Right renal cortex interstitium (tissue), 3 donors: ENCODE measurements at places on chromosomes 11 and 22.

GRCh38 chr11:121334973-121335710, 42.6 kb downstream of the SC5D start:
- DNase-seq, result no peak

- no peak for DNase-seq
Observed at GRCh38 chr11:64893194-64894069, 15.0 kb upstream of the EHD1 start.

DNA sequence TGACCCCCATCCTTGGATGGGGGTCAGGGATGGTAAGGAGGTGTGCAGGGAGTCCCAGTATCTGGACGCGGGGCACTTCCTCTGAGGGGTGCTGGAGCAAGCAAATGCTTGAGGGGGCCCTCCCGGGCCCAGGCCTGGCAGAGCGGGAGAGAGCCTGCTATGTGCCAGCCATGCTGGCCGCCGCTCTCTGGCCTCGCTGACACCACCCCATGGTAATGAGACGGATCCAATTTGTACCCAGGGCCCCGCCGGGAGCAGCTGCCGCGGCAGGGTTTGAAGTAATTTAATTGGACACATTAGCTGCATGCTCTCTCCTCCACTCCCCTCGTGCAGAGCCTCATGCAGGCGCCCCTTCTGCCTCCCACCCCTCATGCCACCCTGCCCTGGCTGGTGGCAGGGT, 6.3 kb downstream of the SYT7 start:
- no peak for DNase-seq

GRCh38 chr11:114678125-114679036, at the start of gene NXPE2:
NXPE2 (plus strand) TSS chr11:114678527; CDS start chr11:114678576, 49 bp downstream.
- no peak for DNase-seq

- no peak for DNase-seq
Observed at GRCh38 chr11:128604723-128605122, 17.4 kb upstream of the ETS1 start.

DNA sequence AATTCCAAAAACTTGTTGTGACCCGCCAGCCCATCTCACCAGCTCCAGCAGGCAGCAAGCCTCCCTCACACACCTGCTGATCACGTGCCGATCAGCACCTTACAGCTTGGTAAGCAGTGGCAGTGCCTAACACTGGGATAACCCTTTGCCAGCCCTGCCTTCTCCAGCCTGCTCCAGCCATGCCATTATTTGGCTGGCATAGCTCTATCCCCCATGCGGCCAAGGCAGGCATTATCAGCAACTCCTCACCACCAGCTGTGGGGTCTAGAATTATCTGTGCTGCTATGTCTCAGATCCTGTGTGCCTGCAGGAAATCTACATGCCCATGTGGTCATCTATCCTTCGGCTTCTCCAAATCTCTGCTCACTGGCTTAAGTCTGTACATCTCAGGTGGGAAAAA, 215.0 kb downstream of the ST3GAL4 start:
- DNase-seq, result no peak

- no peak for DNase-seq
Observed at GRCh38 chr11:116515664-116516184, 257.1 kb downstream of the BUD13 start.

DNA sequence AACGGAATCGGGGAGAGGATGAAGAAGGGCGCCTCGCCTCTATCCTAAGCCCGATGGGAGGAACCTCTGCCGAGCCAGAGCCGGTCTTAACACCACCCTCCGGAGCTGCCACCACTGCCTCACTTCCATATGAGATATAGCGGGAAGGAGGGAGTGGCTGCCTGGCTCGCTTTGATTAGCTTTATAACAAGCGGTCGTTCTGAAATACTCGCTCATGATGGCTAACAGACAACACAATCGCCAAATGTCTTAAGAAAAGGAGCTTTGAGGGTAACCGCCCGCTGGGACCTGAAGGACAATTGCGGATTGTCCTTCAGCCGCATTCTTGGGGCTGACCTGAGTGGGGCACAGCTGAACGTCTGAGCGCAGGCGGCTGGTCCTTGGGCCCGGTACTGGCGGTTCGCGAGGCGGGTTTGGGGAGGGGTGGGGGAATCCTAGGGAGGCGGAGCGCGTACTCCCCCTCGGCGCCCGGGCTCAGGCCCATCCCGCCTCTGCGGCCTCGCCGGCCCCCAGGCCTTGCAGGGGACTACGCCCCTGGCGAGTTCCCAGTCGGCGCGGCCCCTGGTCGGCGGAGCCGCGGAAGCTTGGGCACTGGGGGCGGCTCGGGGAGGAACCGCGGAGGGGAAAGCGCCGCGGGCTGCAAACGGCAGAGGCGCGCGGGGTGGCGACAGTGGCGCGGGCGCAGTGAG, at the start of gene PLAAT5:
Gene PLAAT5, minus strand, starts transcription at position 617 of the 689 bp plus-strand sequence. Its CDS starts 133 bp downstream, at position 484.
- no peak for DNase-seq

- DNase-seq, result no peak
Observed at GRCh38 chr22:38018938-38019827, 34.8 kb upstream of the SOX10 start.

GRCh38 chr22:19637408-19638281, 76.7 kb upstream of the SEPTIN5 start:
- no peak for DNase-seq

DNA sequence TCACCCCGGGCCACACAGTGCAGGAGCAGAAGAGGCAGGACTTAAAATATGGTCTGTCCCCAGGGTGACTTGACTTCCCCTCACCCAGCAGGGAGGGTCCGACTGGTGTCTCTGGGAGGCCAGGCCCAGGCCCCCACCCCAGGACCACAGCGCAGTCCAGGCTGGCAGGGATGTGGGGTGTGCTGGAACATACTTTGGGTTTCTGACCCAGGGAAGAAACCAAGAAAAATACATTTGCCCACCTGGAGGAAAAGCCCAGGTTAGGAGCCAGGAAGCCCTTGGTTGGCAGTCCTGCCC, 5.2 kb downstream of the C1QTNF6 start:
- no peak for DNase-seq

GRCh38 chr11:6403539-6403938, 13.3 kb downstream of the SMPD1 start:
- DNase-seq, result no peak

DNA sequence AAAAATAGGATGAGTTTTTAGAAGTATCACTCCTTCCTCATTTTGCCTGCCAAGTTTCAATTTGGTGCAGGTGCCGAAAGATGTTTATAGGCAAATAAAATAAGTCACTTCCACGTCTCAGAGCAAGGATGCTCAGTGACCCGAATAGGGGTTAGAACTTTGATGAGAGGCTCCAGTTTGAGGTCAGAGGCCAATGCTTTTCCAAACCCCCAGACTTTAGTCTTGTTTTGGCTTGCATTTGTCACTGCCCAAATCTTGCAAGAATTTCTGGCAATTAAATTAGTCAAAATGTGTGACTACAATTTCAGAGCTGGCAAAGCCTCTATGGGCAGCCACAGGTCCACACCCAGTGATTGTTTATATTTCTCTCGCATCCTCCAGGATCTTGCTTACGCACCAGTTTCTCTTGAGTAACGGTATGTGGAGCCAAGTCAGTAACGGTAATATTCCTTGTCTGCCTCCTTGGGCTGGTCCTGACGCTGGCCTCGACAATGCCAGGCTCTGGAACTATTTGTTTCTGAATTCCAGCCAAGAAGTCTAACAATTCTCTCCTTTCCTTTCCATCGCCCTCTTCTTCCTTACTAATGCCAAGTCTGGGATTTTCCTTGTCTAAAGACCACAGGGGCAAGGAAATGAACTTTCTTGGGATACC, 9.9 kb upstream of the NUP160 start:
- no peak for DNase-seq

GRCh38 chr22:24803064-24803542, 2.9 kb upstream of the SGSM1 start:
- no peak for DNase-seq

- DNase-seq, result no peak
Observed at GRCh38 chr11:34134765-34135164, 29.3 kb downstream of the NAT10 start.

DNA sequence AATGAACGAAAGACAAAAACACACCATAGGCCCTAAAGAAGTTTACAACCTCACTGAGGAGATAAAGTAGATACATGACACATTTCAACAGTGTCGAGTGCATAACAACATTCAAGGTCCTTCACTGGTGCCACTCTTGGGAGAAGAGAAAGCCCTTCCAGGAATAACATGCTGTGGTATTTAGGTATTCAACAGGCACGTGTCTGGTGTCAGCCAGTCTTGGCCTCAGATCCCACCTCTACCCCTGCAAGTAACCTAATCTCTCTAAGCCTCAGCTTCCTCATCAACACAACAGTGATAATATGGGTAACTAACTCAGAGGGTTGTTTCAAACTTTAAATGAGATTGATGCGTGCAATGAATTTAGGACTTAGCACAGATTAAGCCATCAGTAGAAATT, 235.0 kb upstream of the ZC3H12C start:
- no peak for DNase-seq

GRCh38 chr11:70456921-70457532, 58.7 kb downstream of the CTTN start:
- DNase-seq, result no peak

GRCh38 chr11:27650988-27651387, 49.3 kb downstream of the BDNF start:
- DNase-seq, result no peak

DNA sequence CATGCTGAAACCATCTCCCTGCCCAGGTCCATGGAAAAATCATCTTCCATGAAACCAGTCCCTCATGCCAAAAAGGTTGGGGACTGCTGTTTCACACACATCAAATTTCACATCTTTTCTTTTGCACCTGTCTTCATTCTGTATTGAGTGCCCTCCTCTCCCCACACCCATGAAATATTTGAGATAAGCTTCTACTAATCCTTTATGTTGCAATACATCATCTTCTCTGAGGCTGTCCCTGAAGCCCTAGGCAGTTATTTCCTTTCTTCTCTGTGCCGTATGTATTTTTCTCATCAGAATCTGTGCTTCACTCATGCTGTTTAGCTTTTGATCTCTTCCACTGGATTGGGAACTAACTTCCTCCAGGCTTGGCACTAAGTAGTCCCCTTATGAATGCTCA, 40.0 kb upstream of the RRM1 start:
- no peak for DNase-seq

DNA sequence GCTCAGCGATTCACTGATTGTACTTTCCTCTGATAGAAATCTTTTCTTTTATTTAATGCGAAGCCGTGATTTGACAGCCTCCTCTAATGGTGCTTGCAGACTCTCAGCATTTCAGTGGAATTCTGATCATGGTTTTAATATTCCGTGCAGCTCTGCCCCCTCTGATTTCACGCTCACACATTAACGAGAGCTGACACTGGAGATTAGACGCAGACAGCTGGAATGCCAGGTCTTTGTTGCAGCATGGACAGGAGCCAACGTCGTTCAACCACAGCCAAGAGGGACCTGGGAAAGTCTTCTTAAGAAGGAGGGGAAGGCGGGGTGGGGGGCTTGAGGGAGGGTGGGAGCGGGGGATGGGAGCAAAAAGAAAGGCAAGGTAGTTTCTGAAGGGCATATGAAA, 186.4 kb downstream of the BLID start:
- DNase-seq, result peak; percentile 38

DNA sequence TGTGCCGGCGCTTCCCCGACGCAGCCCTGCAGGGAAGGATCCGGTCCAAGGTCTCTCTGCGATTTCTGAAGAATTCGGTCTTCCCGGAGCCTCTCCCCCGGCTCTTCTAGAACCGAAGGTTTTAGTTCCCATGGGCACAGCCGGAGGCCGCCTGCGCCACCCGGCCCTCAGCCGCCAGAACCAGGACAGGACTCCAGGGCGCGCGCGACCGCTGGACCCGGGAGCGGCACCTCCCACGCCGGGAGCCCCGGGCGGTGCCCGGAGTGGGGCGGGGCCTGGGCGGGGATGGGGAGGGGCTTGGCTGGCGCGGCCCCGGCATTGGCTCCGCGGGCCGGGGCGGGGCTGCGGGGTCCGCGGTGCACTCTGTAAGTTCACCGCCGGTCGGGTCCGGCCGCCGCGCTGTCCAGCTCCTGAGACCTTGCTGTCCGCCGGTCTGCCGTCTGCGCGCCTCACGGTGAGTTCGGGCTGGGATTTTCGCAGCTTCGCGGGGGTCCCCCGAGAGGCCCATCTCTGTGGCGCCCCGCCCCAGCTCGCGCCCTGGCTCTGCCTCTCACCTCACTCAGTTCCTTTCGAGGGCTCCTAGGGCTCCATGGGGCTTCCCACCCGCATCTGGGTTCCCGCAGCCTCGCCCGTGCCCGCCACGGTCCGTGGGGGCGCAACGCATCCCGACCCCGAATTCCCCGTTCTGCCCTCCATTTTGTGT, at the start of gene CDC42EP2:
Gene CDC42EP2, plus strand, starts transcription at position 366 of the 703 bp plus-strand sequence. CDS start 6,033 bp downstream, outside the sequence.
- DNase-seq, result no peak

- no peak for DNase-seq
Observed at GRCh38 chr11:25755918-25756584, 575.9 kb upstream of the ANO3 start.

DNA sequence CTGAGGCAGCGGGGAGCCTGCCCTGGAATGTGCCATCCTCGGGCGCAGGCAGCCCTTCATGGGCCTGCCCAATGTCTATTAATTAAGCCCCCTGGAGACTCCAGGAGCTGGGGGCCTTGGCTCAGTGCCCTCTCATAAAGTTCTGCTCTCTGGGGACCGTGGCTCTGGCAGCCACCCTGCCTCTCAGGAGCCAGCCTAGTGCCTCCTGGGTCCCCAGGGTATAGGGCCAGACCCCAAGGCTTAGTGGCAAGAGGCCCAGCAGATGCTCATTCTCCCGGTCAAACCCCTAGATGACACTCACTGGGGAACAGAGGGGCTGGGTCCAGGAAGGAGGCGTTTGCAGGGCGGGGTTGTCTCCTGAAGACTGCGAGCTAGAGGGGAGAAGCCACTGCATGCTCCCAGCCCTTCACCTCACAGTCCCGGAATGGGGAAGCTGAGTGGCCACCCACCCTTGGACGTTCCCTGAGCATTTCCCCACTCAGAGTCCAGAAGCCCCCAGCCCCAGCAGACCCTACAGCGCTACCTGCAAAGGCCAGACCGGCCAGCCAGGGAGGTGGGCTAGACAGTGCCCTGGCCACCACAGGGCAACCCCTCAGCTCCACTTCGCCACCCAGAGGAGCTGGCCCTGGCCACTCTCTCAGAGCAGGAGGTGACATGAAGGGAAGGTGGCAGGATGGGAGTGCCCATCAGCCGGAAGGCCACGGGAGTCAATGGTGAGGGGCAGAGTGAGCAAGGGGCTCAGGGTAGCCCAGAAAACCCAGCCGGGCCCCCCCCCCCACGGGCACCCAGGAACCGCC, 83.0 kb downstream of the CDKN1C start:
- DNase-seq, result no peak

DNA sequence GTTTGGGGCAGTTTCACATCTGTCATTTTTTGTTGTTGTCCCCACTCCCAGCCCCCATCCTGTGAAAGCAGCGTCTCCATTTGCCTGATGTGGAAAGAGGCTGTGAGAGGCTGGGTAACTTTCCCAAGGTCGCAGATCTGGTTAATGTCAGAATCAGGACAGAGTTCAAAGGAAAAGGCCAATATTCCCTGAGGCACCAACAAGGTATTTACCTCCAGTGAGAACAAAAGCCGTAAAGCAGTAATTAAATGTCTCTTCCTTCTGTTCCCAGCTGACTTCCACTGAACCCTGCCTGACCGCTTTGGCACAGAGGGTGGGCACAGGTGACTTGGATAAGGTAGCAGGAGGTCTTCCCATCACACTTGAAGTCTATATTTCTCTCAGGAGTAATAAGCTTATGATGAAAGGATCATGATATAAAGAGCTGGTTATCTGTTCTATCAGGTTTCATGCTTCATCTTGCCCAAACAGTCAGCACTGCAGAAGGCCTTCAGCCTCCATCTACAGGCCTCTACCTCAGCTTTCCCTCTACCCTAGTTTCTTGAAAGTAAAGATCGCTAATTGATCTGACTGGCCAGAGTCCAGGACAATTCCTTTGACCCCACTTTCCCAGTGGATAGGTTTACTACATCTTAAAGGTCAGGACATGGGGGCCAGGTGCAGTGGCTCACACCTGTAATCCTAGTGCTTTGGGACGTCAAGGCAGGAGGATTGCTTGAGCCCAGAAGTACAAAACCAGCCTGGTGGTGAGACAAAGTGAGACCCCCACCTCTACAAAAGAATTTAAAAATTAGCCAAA, 9.4 kb downstream of the C11orf91 start:
- no peak for DNase-seq
